NCI-H524 (cell line): ENCODE measurements at places on chromosomes 5 and 9.

GRCh38 chr9:37148181-37148580 lies 27.8 kb downstream of the ZCCHC7 start:
- no peak for DNase-seq

GRCh38 chr5:78046006-78046405 lies 248.5 kb downstream of the AP3B1 start:
- no peak for DNase-seq

DNA sequence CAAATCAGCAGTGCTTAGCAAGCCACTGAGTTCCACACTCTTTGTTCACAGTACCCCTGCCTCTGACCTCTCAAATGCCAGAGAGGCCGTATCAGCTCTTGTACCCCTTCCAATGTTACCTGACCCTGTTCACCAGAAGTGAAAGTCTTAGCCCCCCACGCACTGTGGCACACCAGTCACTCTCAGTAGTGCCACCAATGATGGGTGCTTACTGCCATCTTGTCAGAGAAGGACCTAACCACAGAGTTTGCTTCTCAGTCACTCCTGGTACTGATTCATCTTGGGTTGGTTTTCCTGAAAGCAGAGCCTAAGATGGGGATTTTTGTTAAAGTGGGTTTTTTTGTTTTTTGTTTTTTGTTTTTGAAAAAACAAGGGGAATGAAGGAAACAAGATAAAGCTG lies 28.8 kb upstream of the PANK3 start:
- DNase-seq, result no peak

DNA sequence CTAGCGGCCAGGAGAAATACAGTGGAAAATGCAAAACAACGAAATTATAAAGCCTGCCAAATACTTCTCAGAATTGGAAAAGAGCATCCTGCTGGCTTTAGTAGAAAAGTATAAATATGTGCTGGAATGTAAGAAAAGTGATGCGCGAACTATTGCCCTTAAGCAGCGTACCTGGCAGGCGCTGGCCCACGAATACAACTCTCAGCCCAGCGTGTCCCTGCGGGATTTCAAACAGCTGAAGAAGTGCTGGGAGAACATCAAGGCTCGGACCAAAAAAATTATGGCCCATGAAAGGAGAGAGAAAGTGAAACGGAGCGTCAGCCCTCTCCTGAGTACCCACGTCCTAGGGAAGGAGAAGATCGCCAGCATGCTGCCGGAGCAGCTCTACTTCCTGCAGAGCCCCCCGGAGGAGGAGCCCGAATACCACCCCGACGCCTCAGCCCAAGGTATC lies 15.0 kb downstream of the MSANTD3 start:
- DNase-seq, result no peak

DNA sequence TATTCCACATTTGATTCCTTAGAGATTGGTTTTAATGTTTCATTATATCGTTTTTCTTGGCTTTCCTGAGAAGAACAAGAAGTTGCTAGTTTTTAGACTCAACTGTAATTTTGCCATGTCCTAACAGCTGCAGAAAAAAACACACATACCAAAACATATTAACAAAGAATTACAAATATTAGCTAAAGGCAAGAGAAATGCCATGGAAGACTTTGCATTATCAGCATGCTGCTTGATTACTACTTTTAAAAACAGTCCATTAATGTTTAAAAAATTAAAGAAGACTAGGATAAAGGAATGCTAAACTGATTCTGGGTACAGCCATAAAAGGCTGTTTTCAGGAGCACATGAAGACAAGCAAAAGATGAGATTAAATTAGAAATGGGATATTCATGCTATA lies 20.5 kb upstream of the IFNE start:
- DNase-seq, result no peak

DNA sequence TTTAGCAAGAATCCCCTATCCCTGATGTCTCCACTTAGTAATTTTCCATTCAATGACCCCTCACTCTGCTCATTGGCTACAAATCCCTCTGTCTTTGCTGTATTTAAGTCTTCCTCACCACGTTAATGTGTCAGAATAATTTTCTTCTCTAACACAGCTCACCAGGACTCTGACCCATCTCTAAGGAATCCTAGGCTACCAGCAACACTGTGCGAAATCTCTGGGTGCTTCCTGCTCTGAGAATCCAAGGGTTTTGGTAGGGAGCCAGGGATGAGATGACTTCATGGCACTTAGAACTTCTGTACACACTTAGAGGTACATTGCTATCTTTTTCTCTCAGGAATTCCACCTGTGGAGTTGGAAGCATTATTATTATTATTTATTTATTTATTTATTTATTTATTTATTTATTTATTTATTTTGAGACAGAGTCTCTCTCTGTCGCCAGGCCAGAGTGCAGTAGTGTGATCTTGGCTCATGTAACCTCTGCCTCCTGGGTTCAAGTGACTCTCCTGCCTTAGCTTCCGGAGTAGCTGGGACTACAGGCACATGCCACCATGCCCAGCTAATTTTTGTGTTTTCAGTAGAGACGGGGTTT lies 53.5 kb downstream of the FOXI1 start:
- no peak for DNase-seq

DNA sequence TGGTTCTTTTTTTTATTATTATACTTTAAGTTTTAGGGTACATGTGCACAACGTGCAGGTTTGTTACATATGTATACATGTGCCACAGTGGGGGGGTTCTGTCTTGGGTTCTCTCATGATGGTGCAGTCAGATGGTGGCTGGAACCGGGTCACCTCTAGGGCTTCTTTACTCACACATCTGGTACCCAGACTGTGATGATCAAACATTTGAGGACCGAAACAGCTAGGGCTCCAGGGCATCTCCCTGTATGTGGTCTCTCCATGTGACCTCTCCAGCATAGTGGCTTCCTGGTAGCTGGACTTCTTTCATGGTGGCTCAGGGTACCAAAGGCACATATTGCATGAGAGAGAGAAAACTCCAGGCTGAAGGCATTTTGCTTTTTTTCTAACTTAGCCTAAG lies 9.8 kb upstream of the CRHBP start:
- no peak for DNase-seq

DNA sequence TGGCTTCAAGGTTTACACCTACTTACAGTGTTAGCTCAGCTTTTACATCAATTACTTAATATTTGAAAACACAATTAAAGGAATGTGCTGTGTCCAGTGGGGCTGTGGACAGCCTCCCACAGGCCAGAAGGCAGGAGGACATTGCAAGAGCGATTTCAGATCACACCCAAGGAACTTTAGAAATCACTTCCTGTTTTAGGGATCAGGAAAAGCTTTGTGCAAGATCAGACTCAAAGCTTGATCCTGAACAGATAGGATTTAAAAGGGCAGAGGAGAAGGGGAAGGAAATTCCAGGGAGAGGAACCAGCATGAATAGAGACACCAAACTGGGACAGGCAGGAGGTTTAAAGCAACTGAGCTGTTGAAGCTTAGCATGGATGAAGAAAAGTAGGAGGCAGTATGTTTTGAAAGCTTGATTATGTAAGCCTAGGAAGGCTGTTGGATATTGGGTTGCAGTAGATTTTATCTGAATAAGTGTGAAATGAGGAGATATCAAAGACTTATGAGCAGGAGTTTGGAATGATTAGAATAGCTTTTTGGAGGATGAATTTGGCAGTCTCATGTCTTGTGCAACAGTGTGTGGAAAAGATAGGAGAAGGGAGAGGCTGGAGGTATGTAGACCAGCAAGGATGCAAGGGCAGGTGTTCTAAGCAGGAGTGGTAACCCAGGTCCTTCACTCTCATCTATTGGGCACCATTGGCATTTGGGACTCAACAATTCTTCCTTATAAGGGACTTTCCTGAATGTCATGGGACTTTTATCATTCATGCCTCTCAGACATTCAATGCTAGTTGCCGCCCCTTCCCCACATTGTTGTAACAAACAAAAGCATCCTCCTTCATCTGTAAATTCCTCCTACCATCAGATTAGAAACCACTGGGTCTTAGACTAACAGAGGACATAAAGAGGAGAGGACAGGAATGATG lies 123.5 kb downstream of the TARS1 start:
- DNase-seq, result no peak

- no peak for DNase-seq
These were observed 163.6 kb upstream of the GRIN3A start for GRCh38 chr9:101902051-101902450.

- DNase-seq, result no peak
These were observed 119.5 kb downstream of the ANXA1 start for GRCh38 chr9:73270967-73271721.

DNA sequence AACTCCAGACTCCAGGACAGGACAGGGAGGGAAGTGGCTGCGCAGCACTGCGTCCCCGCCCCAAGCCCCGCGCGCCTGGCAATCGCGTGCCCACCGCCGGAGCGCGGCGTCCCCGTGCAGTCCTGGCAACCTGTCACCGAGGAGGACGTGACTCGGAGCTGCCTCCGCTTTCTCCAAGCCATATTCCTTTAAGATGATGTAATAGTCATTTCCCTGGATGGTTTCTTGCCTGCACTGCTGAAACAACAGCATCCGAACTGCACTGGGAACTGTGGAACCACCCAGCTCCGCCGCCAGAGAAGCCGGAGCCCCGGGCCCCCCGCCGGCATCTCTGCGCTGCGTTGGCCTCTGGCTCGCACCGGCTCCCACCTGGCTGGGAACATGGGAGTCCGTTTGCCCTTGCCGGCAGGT lies 34.5 kb downstream of the KCTD16 start:
- DNase-seq, result no peak

GRCh38 chr9:6149315-6149714 lies 66.3 kb upstream of the IL33 start:
- DNase-seq, result no peak

DNA sequence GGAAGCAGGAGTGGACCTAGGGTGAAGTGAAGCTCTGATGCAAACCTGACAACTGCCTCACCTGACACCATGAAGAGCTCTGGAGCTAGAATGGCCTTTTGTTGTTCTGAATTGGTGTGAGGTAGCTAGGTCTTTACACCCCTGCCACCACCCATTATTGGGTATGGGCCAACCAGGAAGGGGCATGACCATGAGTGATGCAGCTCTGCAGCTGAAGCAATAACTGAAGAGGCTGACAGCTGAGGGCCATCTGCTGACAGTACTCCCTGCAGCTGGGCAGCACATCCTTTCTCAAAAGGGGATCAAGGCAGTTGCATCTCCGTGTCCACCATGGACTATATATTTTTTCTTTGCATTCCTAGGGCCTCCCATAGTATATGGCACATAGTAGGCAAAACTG lies 87.0 kb upstream of the TLE1 start:
- no peak for DNase-seq

DNA sequence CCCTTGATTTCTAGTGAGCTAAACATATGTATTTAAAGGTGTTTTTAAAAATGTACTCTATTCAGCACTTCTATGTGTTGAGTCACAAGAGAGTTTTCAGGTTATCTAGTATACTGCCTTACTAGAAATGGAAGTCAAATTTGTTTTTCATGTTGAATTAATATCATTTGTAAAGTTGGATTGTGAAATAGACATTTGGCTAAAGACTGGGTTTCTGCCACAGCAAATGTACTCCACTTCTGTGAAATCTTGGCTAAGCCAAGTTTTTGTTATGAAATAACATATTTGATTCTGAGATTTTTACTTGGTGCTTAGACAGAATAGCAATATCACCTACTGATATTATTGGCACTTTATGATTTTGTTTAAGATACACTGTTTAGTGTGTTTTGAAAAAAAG lies 106.0 kb downstream of the CWC27 start:
- no peak for DNase-seq

GRCh38 chr9:108534741-108535140 lies 321.0 kb downstream of the ACTL7B start:
- no peak for DNase-seq

DNA sequence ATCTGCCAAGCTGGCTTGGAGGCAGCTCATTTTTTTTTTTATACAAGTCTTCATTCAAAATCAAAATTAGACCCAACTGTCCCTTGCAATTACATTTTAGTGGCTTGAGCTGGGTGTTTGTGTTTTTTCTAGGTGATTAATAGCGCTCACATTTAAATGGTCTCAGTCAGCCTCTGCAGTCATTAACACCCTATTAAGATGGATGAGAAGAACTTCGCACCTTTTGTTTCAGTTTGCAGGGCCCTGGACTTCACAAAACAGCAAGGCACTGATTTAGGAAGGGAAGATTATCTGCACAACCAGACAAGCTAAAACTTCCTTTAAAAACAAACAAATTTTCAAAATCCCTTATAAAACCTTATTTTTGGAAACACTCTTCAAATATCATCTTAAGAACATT lies 374.8 kb downstream of the EFNA5 start:
- no peak for DNase-seq

- no peak for DNase-seq
These were observed 81.0 kb upstream of the MAST4 start for GRCh38 chr5:66515209-66515608.

GRCh38 chr9:98445576-98445975 lies 190.1 kb upstream of the TBC1D2 start:
- peak; percentile 82 for DNase-seq

DNA sequence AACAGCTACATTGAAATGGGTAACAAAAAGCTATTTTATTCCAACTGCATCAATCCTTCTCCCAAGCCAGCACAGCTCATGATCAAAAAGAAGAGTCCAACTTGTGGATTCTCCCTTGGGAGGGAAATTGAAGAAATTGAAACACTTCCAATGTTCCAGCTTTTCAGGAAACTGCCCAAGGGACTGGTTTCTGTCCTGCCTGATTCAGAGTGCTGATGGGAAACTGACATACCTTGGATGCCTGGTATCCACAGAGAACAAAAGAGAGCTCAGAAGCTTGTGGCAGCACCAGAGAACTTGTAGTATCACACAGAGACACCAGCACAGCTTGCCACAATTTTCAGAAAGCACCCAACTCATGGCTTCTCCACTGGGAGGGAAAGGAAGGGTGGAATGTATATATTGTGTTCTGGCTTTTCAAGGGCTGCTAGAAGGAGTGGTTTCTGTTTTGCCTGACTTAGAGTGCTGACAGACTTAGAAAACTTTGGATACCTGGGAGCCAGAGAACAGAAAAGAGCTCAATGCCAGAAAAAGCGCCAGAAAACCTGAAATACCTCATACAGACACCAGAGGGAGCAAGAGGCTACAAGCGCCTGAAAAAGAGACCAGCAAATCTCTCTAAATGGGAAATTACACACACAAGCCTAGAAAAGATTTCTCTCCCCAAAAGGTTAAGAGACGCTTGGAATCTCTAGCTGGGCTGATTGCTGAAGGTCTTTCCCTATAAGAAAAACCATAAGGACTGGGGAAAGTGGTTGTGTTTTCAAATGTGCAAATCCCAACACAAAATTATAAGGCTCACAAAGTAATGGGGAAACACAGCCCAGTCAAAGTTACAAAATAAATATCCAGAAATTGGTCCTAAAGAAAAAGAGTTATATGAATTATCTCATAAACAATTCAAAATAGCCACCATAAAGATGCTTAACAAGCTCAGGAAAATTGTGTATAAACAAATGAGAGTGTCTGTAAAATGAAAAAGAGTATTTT lies 178.8 kb downstream of the SPOCK1 start:
- DNase-seq, result peak; percentile 19

DNA sequence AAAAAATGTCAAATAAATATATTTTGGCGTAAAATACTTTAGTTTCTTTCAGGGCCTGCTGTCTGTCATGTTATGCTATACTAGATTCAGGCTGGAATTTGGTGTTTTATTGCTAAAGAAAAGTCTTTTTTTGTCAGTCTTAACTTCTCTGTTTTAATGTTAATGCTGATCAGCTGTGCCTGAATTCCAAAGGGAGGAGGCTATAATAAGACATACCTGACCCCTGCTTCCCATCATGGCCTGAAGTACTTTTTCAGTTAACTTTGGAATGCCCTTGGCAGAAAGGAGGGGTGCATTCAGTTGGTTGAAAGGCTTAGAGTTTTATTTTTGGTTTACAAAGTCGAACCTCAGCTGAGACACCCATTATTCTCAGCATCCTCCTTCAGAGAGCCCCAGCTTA lies 58.1 kb upstream of the PANK3 start:
- DNase-seq, result no peak
